WTC11 (cell line): ENCODE measurements at places on chromosomes 7 and 10. TPM values are rescaled to one million over a fixed set of nuclear protein-coding genes. Genes with fewer than 3 reads are reported as not detected.

GRCh38 chr10:77409697-77410471 lies 227.7 kb downstream of the KCNMA1 start:
- no peak for DNase-seq

GRCh38 chr10:22824520-22824919 lies 103.3 kb upstream of the ARMC3 start:
- no peak for DNase-seq

DNA sequence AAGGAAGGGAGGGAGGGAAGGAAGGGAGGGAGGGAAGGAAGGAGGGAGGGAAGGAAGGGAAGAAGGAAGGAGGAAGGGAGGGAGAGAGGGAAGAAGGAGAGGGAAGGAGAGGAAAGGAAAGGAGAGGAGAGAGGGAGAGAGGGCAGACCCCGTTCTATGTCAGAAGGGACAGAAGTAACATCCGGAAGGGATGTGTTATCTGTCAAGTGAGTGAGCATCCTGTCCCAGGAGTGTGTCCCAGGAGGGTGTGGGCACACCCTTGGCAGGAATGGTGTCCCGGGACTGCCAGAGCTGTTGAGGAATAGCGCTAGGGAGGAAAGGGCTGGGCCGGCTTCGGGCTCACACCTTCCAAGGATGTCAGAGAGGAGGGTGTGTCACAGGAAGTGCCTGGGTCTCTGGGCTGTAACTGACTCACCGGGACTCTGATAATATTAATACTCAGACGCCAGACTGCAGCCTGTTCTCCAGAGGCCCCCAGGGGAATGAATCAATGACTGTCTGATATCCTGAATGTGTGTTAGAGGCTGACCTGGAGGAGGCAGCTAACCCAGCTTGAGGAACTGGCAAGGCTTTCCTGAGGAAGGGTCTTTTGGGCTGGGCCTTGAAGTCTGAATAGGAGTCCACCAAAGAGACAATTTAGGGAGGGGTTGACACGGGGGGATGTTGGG lies 125.6 kb upstream of the TNRC18 start:
- no peak for DNase-seq

GRCh38 chr7:35492451-35493175 lies 202.3 kb downstream of the HERPUD2 start:
- no peak for DNase-seq

- DNase-seq = no peak
Observed at GRCh38 chr7:1214516-1214915, 18.2 kb upstream of the UNCX start.

DNA sequence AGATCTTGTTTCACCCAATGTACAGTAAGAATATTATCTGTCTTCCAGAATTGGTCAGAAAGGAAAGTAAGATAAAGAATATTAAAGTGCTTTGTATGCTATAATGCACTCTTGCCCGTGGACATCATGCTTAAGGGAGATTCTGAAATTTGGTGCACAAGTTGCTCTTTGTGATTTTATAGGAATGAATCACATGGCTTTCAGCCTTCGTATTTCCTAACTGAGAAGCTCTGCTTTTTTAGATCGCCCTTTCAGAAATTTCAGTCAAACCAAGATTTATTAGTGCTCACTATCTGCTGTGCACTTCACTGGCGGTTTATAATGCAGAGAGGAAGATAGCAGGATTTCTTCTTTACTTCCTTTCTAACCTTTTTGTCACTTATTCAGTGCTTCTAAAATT lies 1248.5 kb upstream of the LRRN3 start:
- no peak for DNase-seq

- no peak for DNase-seq
Observed at GRCh38 chr10:11332846-11333245, 278.6 kb downstream of the USP6NL start.

GRCh38 chr7:50801907-50802306 lies 19.2 kb upstream of the GRB10 start:
- no peak for DNase-seq

DNA sequence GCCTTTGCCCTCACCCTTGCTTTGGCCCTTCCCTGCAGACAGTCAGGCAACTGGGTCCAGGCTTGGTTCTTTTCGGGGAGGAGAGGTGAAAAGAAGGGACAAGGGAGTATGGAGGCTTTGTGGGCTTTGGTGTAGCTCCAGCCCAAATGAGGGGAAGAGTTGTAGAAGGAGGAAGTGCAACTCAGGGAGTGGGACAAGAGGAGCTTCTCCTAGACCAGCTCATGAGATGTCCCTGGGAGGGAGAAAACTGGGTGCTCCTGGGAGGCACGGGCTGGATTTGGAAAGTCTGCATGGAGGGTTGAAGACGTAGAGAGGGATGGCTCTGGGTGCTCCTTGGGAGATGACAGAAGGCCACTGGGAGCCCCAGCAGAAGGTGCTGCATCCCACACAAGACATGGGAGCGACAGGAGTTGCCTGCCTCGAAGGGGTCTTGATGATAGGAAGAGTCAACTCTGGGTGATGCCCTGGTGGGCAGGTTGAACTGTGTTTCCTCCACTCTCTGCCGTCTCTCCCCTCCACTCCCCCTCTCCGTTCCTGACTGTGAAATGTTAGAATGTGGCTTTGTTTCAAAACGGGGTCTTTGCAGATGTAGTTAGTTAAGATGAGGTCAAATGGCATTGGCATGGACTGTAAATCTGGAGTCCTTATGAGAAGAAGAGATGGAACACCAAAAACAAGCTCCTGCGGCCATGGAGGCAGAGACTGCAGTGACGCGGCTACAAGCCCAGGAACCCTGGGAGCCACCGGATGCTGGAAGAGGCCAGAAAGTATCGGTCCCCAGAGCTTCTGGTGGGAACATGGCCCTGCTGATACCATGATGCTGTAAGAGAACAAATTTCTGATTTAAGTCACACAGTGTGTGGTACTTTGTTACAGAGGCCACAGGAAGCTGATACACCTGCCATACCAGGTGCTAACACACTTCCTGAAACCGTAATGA lies 298.5 kb downstream of the GLRX3 start:
- DNase-seq = no peak

DNA sequence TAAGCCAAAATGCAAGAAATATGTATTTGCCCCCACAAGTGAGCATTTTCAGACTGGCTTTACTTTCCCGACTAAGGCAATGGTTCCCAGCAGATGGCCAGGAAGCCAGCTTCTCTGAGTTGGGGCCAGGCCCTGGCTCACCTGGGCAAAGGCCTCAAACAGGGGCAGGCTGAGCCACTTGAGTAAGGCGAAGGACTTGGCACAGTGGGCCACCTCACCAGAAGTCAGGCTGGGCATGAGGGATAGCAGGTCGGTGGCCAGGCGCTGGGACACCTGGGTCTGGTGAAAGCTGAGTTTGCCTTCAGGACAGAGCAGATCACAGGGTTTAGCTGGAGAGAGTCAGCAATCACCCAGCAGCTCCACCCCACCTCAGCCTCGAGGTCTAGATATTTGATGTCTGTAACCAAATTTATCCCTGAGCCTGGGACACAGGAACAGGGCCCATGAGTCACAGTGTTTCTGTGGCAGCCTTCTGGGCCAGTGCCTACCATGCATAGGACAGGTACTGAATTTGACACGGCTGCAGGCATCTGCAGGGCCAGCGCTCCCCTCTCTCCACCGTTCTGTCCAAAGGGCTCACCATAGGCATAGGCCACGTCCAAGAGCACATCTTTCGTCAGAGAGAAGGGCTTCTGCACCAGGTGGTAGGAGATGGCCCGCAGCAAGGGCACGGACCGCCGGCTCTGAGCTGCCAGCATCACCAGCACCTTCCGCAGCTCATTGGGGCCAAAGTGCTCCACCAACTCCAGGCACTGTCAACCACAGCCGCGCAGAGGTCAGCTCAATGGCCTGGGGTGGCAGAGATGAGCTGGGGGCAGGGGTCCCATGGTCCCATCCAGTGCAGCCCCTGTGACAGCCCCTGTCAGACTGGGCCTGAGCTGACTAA lies 7.3 kb downstream of the TBRG4 start:
- no peak for DNase-seq

DNA sequence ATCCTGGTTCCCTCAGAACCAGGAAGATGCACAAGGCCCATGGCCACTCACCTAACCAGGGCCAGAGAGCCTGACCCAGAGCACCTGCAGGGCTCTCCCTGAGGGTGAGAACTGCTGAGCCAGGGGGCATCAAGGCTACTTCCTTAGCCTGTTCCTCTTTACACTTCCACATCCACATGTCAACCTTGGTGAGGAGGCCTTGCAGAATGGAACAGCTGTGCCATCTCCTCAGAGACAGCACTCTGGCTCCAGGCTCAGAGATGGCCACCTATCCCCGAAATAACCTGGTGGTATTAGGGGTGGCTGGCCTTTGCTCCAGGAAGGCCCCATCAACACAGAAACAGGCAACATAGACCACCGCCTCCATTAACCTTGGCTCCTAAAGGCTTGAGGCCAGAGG lies 473.0 kb downstream of the RPS24 start:
- no peak for DNase-seq

Gene NKX1-2
- 30.8 to 57.7 TPM (median 31.0 TPM) in 3 replicates for total RNA-seq

Gene PRLHR
- total RNA-seq = not detected in 3 replicates

Gene CLDN3
- total RNA-seq = 20.7 to 35.1 TPM (median 34.8 TPM) in 3 replicates

Gene SH2D4B
- 0.04 to 0.09 TPM in 2 of 3 replicates, not detected in the other for total RNA-seq

Gene DPP6
- 0.07 TPM in 1 of 3 replicates, not detected in the others for total RNA-seq

Gene PLOD3
- 45.3 to 48.3 TPM (median 48.1 TPM) in 3 replicates for total RNA-seq

Gene DNAJC12
- total RNA-seq = 0.94 to 1.8 TPM (median 1.5 TPM) in 3 replicates
